ENCODE measurements at places on chromosomes 16 and 17.

DNA sequence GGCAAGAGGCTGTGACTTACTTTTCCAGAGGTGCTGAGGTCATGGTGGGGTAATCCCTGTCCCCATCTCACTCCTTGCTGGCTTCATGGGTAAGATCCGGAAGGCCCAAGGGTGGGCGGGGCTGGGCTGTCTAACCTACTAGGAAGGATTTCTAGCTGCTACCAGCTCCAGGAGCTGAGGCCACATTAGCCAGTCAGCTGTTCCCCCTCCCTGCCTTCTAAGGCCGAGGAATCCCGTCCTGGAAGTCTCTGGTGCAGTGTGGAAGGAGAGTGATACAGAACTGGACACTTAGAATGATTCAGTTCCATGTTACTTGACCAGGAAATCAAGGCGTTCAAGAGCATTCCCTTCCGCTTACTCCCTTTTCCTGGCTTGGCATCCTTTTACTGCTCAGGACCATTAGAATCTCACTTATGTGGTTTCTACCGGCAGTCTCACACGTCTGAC lies 8.9 kb downstream of the GNGT2 start:
- no peak for DNase-seq

DNA sequence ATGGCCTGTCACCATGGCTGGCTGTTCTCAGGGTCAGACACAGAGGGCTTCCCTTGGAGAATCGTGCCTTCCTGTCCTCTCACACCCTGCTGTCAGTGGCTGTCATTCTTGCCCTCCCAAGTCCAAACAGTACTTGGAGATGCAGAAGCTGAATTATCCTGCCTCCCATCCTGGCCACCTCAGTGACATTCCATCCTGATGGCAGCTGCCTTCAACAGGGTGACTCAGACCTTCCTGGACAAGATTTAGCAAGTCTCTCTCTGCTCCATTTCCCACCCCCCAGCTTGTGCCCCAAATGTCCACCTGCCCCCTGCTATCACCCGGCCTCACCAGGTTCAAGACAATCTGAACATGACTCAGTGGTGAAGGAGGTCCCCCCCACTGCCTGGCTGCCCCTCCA lies 4.8 kb upstream of the KRT36 start:
- no peak for DNase-seq

DNA sequence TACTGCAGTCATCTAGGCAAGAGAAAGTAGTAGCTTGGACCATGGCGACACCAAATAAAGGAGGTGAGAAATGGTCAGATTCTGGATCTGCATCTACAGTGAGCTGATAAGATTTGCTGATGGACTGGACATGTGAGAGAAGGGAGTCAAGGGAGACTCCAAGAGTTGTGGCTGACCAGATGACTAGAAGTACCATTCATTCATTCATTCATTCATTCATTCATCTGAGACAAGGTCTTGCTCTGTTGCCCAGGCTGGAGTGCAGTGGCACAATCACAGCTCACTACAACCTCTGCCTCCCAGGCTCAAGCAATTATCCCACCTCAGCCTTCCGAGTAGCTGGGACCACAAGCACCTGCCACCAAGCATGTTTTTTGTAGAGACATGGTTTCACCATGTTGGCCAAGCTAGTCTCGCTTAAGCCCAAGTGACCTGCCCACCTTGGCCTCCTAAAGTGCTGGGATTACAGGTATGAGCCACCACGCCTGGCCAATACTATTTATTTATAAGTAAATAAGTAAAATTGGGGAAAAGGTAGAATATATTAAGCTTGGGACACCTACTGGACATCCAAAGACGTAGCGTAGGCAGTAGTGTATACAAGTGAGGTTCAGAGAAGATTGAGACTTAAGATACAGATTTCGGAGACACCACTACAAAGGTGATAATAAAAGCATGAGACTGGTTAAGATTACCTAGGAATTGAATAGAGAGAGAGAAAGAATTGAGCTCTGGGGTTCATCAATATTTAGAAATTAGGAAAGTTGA lies 15.7 kb upstream of the RNF43 start:
- DNase-seq: no peak

DNA sequence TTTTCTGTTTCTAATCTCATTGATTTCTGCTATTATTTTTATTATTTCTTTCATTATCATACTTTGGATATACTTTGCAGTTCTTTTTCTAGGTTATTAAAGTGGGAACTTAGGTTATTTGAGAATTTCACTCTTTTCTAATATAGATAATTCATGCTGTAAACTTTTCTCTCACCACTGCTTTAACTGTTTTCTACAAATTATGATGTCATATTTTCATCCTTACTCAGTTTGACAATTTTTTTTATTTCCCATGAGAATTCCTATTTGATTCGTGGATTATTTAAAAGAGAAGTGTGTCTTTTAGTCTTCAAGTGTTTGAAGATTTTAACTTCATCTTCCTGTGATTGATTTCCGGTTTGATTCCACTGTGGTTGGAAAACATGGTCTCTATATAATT lies 336.8 kb upstream of the SALL1 start:
- DNase-seq: no peak
